ENCODE measurements at places on chromosomes 2 and 18.

DNA sequence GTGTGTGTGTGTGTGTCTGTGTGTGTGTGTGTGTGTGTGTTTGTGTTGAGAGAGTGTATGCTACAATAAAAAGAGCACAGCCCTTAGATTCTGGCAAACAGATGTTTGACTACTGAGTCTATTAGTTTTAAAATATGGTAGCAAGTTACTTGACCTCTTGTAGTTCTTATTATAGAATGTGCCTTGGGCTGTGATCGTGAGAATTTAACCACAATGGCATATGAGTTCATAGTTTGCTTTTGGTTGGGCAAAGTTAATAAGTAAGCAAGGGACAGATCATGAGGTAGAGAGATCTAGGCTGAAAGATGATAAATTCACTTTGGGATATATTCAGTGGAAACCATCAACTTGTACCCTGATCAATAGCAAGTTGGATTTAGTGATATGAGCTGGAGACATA is 334.3 kb upstream of the VWC2L start:
- DNase-seq = no peak

GRCh38 chr18:37483221-37483971 is 82.2 kb downstream of the CELF4 start:
- DNase-seq = no peak

DNA sequence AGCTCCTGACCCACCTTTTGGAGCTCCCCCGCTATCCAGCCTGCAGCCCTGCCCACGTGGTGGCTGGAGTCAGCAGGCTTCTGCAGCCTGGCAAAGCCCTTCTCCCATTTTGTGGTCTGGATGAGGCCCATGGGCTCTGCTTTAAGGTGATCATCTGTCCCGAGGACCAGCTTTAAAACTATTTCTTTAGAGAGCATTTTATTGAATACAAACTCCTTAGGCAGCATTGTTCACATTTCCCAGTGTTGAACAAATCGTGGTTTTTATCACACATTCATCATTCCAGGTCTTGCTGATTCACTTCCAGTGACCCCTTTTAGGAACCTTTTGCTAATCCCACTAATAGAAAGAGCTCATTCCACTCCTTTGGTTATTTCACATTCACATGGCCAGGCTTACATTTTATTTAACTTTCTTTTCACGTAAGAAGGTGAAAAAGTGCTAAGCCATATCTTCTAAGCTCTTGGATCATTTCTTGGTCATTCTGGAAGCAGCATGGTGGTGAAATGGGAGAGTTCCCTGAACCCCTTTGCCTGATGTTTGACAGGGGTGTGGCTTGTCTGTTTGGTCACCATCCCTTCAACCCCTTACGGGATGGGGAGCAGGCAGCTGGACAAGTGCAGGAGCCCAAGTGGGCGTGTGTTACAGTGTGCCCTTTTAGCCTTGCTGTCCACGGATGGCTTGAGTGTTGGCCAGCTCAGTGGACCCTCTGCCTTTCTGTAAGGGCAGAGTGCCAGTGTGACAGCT is 80.4 kb upstream of the RAPGEF4 start:
- no peak for DNase-seq

GRCh38 chr2:9178904-9179571 is 27.6 kb upstream of the ASAP2 start:
- DNase-seq = no peak

- DNase-seq = no peak
These were observed 819.6 kb downstream of the RNF144A start for GRCh38 chr2:7736646-7737305.

GRCh38 chr18:67621049-67621713 is 104.7 kb upstream of the DSEL start:
- no peak for DNase-seq

DNA sequence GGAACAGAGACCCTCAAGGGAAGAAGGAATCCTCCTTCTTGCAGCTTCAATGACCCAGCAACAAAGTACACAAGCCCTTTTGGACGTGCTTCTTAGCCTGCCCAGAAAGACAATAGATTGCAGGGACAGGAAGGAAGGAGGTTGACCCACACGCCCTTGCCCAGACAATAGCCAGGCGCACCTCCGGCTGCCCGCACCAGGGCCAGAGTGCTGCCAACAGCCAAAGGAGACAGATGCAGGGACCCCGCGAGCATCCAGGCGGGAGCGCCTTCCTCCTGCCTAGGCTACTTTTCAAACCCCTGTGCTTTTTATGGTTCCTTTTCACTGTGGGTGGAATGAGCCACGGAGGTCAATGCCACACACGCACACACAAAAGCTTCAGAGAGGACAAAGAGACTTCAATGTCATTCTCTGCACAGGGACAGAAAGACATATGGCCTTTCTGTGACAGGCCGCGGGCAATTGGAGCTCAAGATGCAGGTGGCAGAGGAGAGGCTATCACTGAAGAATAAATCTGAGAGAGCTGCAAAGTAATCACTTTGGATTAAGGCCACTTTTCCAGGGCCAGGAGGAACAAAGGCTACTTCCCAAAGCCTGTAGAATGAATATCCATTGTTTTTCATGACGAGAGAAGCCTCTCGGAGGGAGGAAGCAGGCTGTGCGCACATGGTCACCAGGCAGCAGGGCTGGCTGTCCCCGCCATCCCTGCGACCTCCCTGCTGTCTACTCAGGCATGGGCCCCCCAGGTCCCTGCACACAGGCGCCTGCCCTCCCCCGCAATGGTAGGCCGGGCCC is 300.6 kb downstream of the EIPR1 start:
- DNase-seq = no peak

DNA sequence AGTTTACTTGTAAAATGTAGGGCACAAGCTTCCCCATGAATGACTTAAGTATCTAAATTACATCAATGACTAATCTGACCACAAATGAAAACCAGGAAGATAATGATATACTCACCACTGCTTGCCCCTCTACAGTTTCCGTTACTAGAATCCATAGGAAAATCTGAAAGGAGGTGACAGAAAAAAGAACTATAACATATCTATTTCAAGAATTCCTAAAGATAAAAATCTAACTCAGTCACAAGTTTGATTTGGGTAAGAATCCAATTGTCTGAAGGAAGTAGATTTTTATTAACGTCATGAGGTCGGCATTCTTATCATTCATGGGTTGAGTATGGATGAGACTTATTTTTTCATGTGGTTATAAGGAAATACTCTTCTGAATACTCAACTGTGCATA is 7.8 kb downstream of the FRZB start:
- no peak for DNase-seq

DNA sequence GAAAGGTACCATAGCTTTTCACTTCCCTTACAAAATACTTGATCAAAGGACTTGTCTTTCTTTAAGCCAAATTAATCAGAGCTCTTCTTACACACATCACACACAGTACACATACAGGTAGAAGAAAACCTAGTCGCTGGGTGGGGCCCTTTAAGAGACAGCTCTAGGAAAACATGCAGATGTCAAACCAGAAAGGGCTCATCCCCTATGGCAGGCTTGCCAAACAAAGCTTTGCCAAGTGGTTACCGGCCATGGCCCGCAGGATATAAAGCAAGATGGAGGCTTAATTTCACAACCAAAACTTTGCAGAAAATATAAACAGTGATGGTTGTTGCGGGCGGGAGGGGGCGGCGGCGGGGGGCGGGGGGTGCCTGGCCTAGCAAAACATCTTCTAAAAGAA is 2156.0 kb upstream of the PIK3C3 start:
- DNase-seq = no peak
